ENCODE measurements at places on chromosomes 3 and 15. TPM values are rescaled to one million over a fixed set of nuclear protein-coding genes. Genes with fewer than 3 reads are reported as not detected.

SCN11A gene
- 0.48 TPM for total RNA-seq

C3orf49 gene
- not detected for total RNA-seq

ETFA gene
- 96.0 TPM for total RNA-seq

DNA sequence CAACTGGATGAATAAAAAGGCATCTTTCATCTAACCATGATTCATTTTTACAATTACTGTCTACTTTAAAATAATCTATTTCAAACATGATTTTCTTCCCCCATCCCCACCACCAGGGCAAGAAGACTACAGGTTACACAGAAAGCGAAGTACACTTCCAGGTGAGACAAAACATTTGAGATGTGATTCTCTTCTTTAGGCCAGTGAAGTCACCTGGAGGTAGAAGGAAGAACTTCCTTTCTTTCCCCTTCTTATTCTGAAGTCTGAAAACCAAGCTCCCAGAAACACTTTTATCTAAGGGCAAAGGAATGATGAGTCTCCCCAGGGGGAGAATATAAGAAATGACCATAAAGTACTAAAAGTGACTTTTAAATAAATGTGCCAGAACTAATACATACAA, 36.7 kb downstream of the SHQ1 start:
- no peaks in the 10 kb centered on the region for H3K27me3 ChIP-seq
- no peak for DNase-seq
- H3K4me1 ChIP-seq: no peaks in the 10 kb centered on the region
- H3K4me3 ChIP-seq: no peak overlapping the region

GRCh38 chr3:69825446-69825845, 86.2 kb downstream of the MITF start:
- H3K27ac ChIP-seq: no peak overlapping the region
- no peaks in the 10 kb centered on the region for H3K27me3 ChIP-seq
- H3K36me3 ChIP-seq: no peaks in the 10 kb centered on the region
- H3K4me3 ChIP-seq: no peak overlapping the region
- H3K4me1 ChIP-seq: no peaks in the 10 kb centered on the region
- no peak for DNase-seq

DNA sequence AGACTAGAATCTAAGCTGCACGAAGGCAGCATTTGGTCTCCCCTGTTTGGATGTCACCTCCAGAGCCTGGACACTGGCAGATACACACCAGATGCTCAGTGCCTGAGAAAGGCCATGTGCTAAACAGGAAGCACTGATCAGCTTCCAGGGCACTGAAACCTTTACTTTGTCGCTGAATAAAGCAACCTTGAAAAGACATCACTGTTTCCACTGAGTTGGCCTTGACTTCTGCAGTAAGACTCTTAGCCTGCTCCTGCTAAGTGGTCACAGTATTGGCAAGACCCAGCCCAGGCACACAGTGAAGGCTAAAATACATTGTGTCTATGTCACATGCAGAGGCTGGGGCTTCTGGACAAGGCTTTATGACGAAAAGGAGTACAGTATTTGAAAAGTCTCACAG, 104.3 kb upstream of the ICE2 start:
- no peak overlapping the region for H3K4me3 ChIP-seq
- H3K27me3 ChIP-seq: no peaks in the 10 kb centered on the region
- H3K4me1 ChIP-seq: peaks cover 4% of the 10 kb centered on the region

DNA sequence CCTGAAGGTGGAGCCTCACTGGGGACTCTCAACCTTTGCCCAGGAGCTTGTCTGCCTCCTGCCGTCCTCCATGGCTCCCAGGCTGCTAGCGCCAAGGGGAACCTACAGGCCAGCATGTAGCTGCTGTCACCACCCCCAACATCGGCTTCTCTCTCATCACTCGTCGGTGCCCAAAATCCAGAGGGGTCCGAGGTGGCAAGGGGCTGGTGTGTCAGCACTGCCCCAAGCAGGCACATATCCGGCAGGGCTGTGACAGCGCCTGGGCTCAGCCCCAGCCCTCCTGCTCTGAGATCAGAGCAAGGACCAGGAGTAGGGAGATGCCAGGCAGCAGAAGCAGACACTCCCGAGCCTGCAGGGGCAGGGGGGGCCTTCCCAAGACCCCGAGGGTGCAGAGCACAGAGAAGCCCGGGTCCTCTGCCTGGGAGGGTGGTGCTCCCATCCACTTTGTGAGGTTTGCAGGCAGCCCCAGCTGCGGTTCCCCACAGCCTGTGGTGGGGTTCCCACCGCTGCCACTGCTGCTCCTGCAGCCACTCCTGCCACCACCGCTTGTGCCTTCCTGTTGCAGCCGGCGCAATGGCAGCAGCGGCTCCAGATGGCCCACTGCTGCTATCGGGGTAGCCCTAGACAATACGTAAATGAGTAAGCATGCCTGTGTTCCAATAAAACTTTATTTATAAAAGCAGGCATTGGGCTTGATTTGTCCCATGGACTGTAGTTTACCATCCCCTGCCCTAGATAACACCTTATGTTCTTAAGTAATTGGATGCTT, 451.0 kb downstream of the EPHA6 start:
- no peak overlapping the region for H3K4me3 ChIP-seq
- H3K36me3 ChIP-seq: no peaks in the 10 kb centered on the region
- no peaks in the 10 kb centered on the region for H3K27me3 ChIP-seq
- DNase-seq: no peak
- H3K4me1 ChIP-seq: no peaks in the 10 kb centered on the region

DNA sequence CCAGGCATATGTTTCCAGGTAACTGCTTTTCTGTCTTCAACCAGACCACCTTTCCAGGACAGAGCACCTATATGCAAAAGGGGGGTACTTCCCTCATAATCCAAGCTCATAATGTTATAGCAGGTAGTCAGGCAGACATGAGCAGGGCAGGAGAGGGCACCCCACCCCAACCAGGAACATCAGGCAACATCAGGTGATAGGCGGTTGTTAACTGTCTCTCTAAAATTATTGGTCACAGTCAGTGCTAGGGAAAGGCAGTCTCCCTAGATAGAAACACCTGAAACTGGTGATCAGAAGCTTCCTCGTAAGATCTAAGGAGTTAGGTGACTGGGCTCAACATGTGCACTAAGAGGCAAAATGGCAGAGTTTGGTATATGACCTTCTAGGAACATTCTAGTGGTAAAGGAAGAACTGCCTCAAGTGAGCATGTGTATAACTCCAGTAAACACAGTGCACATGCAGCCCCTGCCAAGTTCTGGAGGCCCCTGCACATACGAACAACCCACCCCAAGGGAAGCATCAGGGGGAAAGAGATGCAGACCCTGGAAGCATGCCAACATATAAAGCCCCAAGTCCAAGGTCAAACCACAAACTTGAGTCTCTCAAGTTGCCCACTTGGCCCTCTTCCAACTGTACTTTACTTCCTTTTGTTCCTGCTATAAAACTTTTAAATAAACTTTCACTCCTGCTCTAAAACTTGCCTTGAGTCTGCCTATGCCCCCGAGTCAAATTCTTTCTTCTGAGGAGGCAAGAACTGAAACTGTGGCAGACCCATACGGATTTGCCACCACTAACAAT, 270.9 kb downstream of the ULK4 start:
- no peaks in the 10 kb centered on the region for H3K27me3 ChIP-seq
- H3K27ac ChIP-seq: no peak overlapping the region
- DNase-seq: no peak
